ENCODE measurements at places on chromosomes 5 and 9.

GRCh38 chr5:33662722-33663427 is 222.1 kb downstream of the TARS1 start:
- no peak for DNase-seq

DNA sequence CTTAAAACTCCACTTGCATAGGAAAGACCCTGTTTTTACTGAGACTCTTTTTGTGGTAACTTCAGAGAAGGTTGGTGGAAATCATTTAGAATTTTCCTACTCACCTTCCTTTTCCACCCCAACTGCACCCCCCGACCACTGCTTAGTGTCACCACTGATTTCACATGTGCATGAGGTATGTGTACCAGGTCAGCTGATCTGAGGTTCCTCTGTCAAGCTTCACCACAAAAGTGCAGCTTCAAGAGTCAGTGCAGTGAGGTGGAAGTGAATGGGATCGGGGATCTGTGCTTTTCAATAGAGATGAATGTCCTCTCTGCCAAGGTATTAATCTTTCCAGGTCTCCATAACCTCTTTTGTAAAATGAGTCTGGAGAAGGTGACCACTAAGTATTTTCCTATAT is 260.5 kb upstream of the WWC1 start:
- DNase-seq: no peak

- no peak for DNase-seq
Measured at GRCh38 chr5:176654856-176655255, 7.6 kb downstream of the TSPAN17 start.

- no peak for DNase-seq
Measured at GRCh38 chr9:89710697-89711096, 105.9 kb downstream of the GADD45G start.

GRCh38 chr5:105931881-105932421 is 1738.8 kb downstream of the EFNA5 start:
- DNase-seq: no peak

DNA sequence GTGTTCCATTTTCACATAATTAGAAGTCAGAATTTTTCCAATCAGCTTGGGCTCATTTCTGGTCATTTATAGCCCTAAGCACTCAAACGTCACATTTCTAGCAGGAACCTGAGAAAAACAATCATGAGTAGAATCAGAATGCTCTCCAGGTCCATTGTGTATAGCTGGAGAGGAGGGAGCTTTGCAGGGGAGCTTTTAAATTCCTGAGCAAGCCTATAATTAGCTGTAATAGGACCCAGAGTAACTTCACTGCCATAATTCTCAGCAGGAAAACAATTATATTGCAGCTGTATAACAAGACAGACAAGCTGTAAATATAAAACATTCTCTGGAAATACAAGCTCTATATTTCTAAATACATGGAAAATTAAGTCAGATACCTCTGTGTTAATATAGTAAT is 637.6 kb upstream of the SGCD start:
- no peak for DNase-seq

DNA sequence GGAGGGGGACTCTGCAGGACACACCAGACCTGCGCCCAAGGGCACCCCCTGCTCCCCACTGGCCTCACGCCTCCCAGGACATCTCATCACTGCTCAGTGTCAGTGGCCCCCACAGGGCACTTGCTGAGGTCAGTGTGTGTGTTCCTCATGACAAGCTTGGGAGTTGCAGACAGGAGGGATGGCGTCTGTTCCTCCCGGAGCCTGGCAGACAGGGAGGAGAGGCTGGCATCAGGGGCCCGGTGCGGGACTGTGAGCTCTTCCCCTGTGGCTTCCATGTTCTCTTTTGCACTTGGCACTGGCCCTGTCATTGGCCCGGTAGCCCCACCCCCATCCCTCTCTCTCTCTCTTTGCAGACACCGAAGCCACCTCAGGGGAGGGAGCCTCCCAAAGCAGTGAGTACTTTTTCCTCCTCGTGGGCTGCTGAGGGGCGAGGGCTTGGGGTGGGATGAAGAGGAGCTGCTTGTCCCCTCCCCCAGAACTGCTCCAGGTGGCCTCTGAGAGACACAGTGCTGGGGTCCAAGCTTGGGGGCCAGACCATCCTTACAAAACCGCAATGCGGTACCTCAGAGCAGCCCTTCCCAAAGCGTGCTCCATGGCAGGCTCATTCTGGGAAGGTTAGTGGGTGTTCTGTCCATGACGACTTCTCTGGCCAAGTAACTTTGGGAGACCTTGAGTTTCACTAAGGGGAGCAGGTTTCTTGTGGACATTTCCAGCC is 75.7 kb downstream of the AMBP start:
- no peak for DNase-seq

- no peak for DNase-seq
Measured at GRCh38 chr9:90095682-90096081, 490.9 kb downstream of the GADD45G start.

DNA sequence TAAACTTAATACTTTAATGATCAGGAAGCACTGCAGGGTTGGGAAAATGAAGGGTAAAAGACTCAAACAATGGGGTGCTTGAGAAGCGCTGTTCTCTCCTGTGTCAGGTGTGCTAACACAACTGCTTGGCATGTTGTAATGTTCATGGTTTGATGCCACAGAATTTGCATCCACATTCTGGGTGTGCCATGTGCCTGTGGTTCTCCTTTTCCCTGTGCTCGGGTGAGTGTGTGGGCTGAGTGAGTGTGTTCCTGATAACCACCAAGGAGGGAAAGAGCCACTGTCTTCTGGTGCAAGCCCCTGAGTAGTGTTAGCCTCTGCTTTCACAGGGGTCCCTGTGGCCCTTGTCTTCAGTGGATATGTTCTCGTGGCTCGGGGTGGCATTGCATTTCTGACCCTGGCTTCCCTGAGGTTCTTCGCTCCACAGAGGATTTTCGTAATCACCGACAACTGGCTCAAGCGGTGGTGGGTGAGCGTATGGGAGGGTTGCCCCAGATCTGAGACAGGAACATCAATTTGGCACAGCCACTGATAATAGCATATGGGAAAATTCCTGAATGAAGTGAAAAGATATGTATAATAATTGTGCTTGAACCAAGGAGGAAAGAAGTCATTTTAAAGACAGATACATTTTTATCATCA is 102.0 kb downstream of the MVB12B start:
- no peak for DNase-seq

DNA sequence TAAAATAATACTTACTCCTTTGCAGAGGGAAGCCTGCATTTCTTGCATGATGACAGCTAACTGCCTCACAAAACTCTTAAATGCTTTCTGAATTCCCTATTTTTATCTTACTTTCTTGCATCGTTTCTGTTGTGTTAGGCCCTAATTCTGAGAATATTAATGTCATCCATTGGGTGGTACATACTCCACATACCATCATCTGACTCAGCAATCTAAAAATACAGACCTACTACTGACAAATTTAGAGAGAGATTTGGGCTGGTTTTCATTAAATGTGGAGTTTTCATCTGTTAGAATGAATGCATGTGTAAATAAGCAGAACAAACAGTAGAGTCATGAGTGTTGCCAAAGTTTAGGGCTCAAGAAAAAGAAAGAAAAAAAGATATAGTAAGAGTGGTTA is 26.5 kb upstream of the KCNN2 start:
- DNase-seq: no peak

GRCh38 chr9:70060883-70061507 is 17.3 kb downstream of the MAMDC2 start:
- DNase-seq: peak; percentile 78

DNA sequence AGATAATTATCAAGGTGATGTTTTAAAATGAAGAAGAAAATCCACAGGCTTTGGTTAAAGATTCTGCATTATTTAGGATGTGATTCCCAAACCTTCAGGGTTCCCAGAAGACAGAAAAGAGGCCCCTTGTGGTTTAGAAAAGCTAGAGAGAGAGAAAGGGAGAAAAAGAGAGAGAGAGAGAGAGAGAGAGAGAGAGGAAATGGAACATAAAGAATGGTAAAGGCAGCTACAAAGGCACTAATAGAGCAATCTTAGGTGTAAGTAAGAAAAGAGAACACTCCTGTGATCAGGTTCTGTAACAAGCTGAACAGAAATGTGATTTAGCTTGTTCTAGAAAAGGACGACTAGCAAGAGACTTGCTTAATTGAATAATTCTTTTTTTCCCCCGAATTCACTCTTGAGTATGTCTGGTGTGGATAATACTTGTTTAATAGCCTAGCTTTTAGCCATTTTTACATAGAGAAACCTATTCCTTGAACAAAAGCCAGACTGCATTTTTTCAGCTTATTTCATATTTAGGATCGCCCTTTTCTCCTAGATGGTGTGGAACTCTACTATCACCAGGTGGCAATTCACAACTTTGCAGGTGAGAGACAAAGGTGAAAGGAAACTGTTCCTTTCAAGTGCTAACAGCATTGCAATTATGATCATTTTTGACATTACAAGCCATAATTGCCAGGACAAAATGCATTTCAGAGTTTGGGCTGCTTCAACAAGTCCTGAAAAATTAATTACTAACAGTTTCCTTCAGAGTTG is 57.6 kb upstream of the SH3GL2 start:
- DNase-seq: no peak

- DNase-seq: no peak
Measured at GRCh38 chr9:119092125-119092524, 277.1 kb downstream of the BRINP1 start.

DNA sequence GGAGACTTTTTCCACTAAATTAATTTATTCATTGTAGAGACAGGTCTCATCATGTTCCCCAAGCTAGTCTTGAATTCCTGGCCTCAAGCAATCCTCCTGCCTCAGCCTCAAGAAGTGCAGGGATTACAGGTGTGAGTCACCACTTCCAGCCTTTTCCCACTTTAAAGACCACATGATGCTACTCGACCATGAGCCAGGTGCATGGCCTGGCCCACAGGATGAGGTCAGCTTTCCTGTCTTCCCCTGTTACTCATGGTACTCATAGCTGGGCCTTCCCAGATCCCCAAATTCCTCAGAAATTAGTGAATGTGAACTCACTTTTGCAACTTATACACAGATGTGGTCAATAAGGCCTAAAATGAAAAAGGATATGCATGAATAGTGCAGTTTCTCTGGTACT is 395.9 kb downstream of the SEMA5A start:
- DNase-seq: no peak

DNA sequence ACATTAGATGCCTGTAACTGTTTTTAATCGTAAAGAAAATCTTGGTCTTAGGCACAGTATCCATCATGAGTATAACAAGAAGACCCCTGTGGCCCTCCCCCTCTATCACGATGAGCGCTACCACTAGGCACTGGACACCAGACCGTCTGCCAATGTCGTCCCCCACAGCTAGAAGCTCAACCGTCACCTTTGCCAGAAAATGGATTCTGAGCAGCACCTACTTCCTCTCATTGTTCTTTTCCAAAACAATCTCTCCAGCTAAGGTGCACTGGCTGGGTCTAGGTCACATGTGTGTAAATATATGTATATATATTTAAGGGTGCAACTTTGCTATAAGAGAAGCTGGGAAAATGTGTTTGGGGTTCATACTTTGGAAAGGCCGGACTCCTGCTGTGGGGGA is 15.7 kb upstream of the SSBP2 start:
- no peak for DNase-seq

GRCh38 chr9:99118782-99119466 is 14.0 kb downstream of the TGFBR1 start:
- peak; percentile 64 for DNase-seq

Data from bone marrow (tissue), 2 donors.